Activated T-helper 9 cell treated with anti-CD3 and anti-CD28 coated beads, Interleukin-2, amount 50 U/mL, for 16 hours (primary cell): ENCODE measurements at places on chromosomes 3 and 15.

- no peak for DNase-seq
Measured at GRCh38 chr15:78931439-78932257, 13.2 kb downstream of the CTSH start.

- DNase-seq: no peak
Measured at GRCh38 chr15:83999396-84000135, 236.0 kb upstream of the GOLGA6L4 start.

GRCh38 chr3:191120447-191121298 lies 78.4 kb upstream of the OSTN start:
- no peak for DNase-seq

- no peak for DNase-seq
Measured at GRCh38 chr15:96342406-96343112, 12.1 kb downstream of the NR2F2 start.

DNA sequence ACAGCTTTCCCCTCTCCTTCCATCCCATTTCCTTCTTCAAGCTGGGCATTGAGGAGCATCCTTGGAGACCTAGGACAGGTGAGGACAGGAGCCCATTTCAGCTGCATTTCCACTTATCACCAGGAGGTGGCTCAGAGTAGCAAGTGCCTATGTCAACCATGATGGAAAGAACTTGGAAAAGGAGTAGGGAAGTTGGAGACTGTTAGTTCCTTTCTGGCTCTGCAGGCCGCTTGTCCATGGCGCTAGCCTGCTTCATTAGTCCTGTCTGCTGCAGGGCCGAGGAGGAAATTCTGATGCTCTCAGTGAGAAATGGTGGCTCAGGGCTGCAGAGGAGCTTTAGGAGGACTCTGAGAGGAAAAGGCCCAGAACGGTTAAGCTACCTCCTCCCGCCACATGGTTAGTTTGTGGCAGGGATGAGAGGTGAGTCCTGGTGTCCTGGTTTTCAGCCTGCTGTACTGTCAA lies 7.0 kb upstream of the CD276 start:
- DNase-seq: peak; percentile 18

- no peak for DNase-seq
Measured at GRCh38 chr3:4310971-4311370, 7.8 kb downstream of the SETMAR start.

GRCh38 chr3:167941234-167941995 lies 154.3 kb downstream of the GOLIM4 start:
- no peak for DNase-seq

DNA sequence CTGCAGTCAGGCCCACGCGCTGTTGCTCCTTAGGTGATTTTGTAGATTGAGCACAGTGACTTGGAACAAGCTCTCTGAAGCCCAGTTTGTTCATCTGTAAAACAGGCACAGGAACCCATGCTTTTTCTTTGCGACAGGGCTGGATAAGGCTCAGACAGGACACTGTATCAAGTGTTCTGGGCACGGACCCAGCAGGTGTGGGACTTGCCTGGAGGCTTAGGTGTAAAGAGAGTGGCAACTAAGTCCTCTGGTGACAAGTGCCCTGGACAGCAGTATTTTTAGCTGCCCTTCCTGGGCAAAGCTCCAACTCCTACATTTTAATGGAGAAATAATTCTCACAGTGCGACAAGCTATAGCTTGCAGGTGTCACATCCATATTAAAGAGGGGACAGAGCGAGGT lies 32.2 kb downstream of the CD276 start:
- no peak for DNase-seq

DNA sequence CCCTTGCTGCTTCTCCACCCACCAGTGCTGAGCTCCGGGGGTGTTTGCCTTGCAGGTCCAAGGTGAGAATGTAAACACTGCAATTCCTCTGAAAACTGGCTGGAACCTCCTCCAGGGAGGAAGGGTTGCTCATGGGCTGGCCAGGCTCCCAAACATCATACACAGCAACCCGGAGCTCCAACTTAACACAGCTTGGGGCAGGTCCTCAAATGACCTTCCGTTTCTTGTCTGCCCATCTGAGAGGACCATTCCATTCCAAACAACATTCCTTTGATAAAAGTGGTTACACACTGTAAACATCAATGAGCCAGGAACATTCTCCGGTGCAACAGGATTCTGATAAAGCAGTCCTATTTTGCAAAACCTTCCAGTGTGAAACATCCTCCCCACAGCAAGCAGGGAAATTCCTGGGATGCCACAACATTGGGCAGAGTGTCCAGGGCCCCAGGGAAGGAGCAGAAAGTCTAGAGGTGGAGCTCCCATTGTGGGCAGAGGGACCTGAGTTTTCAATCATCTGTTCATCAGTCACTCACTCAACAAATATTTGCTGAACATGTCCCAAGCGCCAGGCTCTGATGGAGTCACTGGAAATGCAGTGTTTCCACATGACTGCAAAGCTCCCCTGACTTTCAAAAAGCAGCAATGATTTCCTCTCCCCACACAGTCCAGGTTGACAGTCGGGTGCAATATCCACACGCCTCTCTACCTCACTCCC lies 7.3 kb upstream of the HEG1 start:
- no peak for DNase-seq

DNA sequence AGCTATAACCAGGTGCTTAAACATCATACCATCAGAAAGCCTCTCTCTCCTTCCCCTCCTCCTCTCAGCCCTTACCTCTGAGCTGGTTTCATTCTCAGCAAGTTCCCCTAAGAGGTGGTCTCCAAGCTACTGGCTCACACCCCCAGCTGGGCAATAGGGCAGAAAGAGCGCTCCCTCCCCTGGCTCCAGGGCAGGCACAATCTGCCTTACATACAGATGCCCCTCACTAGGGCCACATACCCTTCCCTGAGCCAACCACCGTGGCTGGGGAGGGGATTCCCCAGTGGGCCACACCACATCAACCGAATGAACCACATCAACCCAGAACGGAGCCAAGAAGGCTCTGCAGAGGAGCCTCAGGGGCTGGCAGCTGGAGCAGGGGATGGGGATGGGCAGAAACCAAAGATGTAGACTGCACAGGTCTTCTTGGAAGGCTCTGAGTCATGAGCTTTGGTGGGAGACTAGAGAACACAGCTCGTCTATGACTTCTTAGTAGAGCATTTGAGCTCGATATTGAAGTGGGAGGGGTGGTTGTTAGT lies 4.6 kb upstream of the FBLN2 start:
- no peak for DNase-seq

GRCh38 chr3:170222647-170223541 lies 670 bp downstream of the PRKCI start:
- peak; percentile 23 for DNase-seq

DNA sequence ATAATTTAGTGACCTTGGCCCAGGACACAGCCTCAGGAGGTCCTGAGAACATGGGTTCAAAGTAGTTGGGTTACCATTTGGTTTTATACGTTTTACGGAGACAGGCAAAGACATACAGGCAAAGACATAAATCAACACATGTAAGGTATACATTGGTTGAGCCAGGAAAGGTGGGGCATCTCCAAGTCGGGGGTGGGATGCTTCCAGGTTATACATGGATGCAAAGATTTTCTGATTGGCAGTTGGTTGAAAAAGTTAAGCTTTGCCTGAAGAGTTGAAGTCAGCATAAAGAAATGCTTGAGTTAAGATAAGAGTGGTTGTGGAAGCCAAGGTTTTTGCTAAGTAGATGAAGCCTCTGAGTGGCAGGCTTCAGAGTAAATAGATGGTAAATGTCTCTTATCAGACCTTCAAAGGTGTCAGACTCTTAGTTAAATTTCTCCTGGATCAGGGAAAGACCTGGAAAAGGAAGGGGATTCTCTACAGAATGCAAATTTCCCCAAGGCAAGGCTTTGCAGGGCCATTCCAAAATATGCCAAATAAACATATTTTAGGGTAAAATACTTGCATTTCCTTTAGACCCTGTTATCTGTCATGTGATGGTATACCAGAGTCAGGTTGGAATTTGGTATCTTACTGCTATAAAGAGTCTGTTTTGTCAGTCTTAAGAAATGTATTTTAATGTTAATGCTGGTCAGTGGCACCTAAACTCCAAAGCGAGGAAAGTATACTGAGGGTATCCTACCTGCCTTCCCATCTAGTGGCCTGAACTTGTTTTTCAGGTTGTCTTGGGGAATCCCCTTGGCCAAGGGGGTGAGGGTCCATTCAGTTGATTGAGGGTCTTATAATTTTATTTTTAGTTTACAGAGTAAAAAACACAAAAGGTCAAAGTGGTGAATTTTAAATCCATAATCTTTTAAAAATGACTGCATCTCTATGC lies 8.2 kb upstream of the PDHB start:
- DNase-seq: no peak

DNA sequence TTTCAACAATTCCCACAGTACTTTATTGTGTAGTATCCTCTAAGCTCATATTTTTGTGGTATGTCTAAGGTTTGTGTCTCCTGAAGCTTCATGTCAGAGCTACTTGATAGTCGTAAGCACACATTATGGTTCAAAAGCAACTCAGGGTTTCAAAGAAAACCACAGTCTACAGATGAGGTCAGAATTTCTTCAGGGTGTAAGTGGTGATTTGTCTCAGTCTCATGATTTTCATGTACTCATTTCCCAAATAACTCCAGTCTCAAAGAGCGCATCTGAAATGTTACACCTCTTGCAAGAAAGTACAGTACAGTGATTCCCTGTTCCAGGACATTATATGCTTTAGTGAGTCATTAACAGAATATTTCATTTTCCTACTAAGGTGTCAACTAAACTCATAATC lies 47.5 kb upstream of the SSR3 start:
- no peak for DNase-seq

GRCh38 chr3:170414202-170414663 lies 4.4 kb upstream of the CLDN11 start:
- DNase-seq: no peak

GRCh38 chr3:195929452-195929851 lies 21.1 kb upstream of the TNK2 start:
- no peak for DNase-seq

DNA sequence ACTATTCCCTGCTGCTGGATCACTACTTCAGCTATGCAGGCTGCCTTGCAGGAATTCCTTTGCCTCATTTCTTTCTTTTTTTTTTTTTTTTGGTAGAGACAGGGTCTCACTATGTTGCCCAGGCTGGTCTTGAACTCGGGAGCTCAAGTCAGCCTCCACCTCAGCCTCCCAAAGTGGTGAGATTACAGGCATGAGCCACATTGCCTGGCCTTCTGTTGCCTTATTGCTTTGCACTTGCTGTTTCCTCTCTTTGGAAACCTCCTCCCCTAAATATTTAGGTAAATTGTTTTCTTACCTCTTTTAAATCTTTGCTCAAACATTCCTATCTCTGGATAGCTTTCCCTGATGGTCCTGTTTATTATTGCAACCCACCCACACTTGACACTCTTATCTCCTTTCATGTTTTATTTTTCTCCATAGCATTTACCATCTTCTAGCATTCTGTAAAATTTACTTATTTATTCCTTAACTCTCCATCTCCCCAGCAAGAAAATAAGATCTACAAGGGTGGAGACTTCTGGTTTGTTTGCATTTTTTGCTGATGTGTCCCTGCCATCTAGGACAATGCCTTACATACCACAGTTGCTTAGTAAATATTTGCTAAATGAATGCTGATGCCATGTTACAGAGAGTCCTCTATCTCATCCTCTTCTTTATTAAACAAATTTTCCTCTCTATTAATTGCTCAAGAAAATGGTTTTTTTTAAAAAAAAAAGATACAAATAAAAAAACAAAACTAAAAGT lies 134.8 kb downstream of the P2RY1 start:
- no peak for DNase-seq

DNA sequence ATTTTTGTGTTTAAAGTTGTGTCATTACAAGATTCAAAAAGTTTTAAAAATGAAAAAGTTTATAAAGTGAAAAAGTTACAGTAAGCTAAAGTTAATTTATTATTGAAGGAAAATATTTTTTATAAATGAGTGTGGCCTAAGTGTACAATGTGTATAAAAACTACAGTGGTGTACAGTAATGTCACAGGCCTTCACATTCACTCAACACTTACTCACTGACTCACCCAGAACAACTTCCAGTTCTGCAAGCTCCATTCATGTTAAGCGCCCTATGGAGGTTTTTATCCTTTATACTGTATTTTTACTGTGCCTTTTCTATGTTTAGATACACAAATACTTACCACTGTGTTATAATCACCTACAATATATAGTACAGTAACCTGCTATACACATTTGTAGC lies 76.3 kb downstream of the DTWD1 start:
- DNase-seq: no peak

DNA sequence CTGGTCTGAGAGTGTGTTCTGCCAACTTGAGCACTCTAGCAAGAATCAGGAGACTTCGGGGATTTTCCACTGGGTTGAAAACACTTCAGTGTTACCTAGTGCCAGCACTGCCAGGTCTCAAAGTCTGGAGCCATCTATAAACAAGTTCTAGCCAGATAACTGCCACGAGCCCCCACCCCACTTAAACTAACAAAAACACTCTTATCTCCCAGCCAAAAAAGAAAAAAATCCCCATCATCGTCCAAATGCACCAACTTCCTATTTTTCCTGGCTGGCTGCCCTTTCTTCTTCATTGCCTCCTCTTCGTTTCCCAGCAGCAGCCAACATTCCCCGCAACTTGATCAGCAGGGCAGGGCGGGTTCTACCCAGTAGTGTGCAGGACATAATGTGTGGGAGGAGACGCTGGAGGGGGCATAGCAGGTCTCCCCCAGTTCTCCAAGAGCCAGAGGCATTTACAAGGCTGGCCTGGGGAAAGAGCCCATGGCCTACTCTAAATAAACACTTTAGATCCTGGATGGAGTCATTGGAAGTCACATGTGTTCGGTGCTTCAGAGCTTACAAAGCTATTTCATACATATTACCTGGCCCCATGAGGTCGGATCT lies 29.5 kb downstream of the C2CD4B start:
- DNase-seq: no peak

- no peak for DNase-seq
Measured at GRCh38 chr3:106707347-106707746, 669.9 kb upstream of the CCDC54 start.

- DNase-seq: no peak
Measured at GRCh38 chr3:126103121-126104027, 19.4 kb upstream of the SLC41A3 start.

DNA sequence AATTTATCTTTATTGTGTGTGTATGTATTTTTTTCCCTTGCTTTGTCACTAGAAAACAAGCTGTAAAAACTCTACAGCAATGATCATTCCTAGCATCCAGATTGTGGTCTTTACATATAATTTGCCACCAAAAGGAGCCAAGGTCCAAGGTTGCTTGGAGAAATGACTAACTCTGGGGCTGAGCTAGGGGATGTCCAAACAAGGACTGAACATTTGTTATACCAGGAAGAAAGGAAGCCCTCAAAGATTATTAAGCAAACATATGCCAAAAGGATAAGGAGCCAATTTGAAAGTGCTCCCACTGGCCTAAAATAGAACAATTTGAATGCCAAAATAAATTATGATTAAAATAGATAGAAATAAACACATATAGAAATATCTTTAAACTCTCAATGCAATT lies 293.3 kb downstream of the ZIC1 start:
- no peak for DNase-seq

GRCh38 chr3:48788544-48789162 lies 59.0 kb downstream of the PRKAR2A start:
- no peak for DNase-seq

- no peak for DNase-seq
Measured at GRCh38 chr15:67178569-67179210, 75.8 kb downstream of the AAGAB start.

DNA sequence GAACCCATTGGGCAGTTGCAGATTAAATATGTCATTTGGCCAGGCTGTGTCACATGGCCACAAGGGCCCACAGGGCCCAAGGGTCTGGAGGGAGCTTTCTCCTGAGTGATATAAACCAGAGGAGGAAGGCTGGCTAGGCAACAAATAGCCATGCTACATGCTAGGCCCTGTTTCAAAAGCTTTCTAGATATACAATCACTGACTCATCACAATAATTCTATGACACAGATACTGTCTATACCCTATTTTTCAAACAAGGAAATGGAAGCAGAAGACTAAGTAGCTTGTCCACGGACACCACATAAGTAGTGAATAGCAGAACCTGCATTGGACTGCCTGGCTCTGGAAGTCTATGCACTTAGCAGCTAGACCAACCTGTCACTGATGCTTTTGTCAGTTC lies 625.4 kb downstream of the NTRK3 start:
- DNase-seq: no peak
